Skin of body (tissue), 3 donors: ENCODE measurements at places on chromosomes 2 and 18. TPM values are rescaled to one million over a fixed set of nuclear protein-coding genes. Genes with fewer than 3 reads are reported as not detected.

GRCh38 chr18:31773774-31774476 lies 13.2 kb upstream of the SLC25A52 start:
- DNase-seq, result no peak

DNA sequence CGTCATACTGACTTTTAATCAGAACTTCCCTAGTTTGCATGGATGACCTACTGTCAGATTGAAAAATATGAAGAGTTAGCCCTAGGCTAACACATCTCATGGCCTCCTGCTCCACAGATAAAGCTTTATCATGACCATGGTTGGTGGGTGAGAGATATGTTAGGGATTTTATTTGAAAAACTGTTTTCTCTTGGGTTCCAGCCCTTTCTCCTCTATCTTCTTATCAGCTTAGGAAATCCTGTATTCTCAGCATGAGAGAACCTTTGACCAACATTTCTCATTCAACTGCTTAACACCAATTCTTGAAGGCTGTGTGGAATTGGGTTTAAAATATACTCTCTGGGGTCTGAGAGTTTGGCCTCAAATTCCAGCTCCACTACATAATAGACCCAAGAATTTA lies 1407.0 kb upstream of the CELF4 start:
- DNase-seq, result no peak

DNA sequence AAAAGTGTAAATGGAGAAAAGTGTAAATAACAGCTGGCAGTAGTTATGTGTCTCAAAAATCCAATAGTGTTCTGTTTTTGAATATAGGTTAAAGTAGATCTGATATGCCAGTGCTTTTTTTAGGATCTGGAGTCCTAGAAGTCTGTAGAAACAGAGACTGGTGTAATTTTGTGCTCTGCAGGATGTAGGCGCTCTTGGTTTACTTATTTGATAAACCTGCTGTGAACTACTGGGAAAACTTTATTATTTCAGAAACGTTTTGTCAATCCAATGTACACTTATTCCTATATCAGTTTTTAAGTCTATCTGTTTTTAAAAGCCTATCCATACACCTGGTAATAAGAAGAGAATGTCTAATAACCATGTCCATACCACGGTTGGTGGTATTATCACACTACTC lies 530.8 kb upstream of the ZNF804A start:
- no peak for DNase-seq

DNA sequence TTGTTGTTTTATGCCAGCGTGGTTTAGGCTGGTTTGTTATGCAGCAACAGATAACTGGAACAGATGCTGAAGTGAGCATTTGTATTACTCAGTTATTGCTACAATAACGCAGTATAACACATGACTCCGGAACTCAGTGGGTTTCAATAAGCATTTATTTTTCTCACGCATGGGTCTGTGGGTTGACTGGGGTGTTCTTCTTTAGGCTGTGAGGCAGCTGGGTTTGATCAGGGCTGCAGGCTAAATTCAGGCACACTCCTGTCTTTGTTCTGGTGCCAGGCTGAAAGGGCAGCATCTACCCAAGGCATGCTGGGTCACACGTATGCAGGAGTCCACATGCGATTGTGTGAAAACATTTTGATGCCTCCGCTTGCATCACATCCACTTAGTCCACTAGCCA lies 3.8 kb upstream of the SLC1A4 start:
- peak; percentile 24 for DNase-seq

GRCh38 chr2:71662665-71663394 lies 209.5 kb downstream of the DYSF start:
- DNase-seq, result no peak

- DNase-seq, result no peak
These were observed 31.9 kb downstream of the PTPN18 start for GRCh38 chr2:130387804-130388203.

Gene ANKRD12
- 47.2 TPM for total RNA-seq

- no peak for DNase-seq
These were observed 709.0 kb upstream of the FAM98A start for GRCh38 chr2:34308140-34308539.

Gene MOGAT1
- 2.5 TPM for total RNA-seq

Gene ALMS1
- 30.8 TPM for total RNA-seq
